Cortex of kidney (tissue), 1 donor: ENCODE measurements at places on chromosomes 2 and 18.

DNA sequence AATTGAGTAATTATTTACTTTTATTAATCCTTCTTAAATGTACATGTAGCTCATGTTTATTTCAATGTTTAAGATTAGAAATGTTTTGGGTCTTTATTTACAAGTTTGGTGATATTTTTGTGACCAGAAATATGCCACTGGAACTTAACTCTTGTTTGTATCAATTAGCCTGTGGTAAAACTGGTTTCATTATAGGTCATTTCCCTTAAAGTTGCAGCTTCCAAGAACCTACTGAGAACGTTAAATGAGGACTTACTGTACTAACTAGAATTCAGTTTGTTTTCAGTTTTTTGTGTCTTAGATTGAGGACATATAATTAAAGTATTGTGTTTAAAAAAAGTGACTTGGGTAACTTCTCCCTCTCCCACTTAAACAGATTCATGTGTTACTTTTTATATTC is 4.3 kb downstream of the TYW5 start:
- no peak for DNase-seq

DNA sequence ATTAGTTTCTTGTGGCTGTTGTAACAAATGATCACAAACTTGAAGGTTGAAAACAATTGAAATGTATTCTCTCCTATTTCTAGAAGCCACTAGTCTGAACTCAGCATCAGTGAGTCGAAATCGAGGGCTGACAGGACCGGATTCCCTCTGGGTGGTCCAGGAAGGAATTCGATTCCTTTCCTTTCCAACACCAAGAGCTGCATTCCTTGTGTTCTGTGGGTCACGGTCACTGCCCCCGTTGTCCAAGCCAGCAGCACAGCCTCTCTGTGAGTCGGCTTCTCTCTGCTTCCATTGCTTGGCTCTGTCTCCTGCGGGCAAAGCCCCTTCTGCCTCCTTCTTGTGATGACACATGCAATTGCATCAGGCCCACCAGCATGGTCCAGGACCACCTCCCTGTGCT is 67.3 kb downstream of the SMIM21 start:
- no peak for DNase-seq

- no peak for DNase-seq
Observed at GRCh38 chr2:98269830-98270229, 76.4 kb upstream of the CNGA3 start.

GRCh38 chr18:5142859-5143258 is 54.2 kb downstream of the AKAIN1 start:
- DNase-seq, result no peak

GRCh38 chr2:45808294-45808800 is 156.9 kb downstream of the PRKCE start:
- no peak for DNase-seq
